ENCODE measurements at places on chromosomes 3 and 15.

DNA sequence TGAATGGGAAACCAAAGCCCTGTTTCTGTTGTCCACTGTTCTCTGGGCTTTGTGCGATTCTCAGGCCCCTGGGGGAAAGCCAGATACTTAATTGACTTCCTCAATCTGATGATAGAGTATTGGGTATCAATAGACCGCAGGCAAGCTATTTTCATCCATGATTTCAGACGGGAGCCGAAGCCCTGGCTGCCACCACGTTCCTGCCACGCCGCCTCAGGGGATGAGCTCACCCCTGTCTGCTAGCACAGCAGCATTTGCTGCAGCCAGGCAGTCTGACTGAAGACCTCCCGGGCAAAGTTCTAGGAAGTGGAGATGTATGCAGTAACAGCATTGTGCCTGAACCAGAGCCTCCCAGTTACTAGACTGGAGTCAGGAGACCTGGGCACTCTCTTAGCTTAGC is 69.8 kb downstream of the ISG20 start:
- H3K27ac ChIP-seq: no peak overlapping the region
- peaks cover 7% of the 10 kb centered on the region for H3K27me3 ChIP-seq
- DNase-seq: no peak
- H3K36me3 ChIP-seq: no peaks in the 10 kb centered on the region

DNA sequence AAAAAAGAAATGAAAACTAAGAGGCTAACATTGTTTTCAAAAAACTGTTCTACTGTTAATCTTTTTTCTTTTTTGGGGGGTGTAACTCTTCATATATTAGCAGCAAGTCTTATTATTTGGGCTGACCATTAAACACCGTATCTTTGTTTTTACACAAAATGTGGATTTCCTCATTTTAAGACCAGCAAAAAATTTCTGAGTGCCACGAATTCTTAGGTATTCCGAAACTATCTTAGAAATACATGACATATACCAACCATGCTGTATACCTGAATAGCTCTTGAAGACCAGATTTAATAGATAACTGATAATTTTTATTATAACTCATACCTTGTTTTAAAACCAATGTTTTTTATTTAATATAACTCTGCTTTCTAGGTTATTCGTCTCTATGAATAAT is 620 bp upstream of the TTC23 start:
- no peaks in the 10 kb centered on the region for H3K36me3 ChIP-seq
- H3K27me3 ChIP-seq: no peaks in the 10 kb centered on the region
- H3K4me3 ChIP-seq: no peak overlapping the region
- no peak for DNase-seq
- no peak overlapping the region for H3K27ac ChIP-seq

GRCh38 chr15:73648014-73648295 is 14.8 kb upstream of the NPTN start:
- H3K27ac ChIP-seq: no peak overlapping the region
- no peaks in the 10 kb centered on the region for H3K4me1 ChIP-seq
- H3K27me3 ChIP-seq: no peaks in the 10 kb centered on the region
- no peaks in the 10 kb centered on the region for H3K36me3 ChIP-seq
- H3K4me3 ChIP-seq: no peak overlapping the region
- DNase-seq: no peak

- H3K27me3 ChIP-seq: no peaks in the 10 kb centered on the region
- DNase-seq: no peak
- H3K4me1 ChIP-seq: no peaks in the 10 kb centered on the region
- no peak overlapping the region for H3K4me3 ChIP-seq
Observed at GRCh38 chr3:64957408-64958198, 269.8 kb upstream of the ADAMTS9 start.

- no peak overlapping the region for H3K4me3 ChIP-seq
- no peaks in the 10 kb centered on the region for H3K36me3 ChIP-seq
- H3K4me1 ChIP-seq: 0 out of 2 replicates have a peak, but pooled peaks cover 1% of the 10 kb centered on the region
- no peak for DNase-seq
Observed at GRCh38 chr15:85874236-85874635, 79.5 kb upstream of the KLHL25 start.

GRCh38 chr15:40092256-40092978 is 16.3 kb downstream of the BMF start:
- no peak overlapping the region for H3K27ac ChIP-seq
- peaks cover 31% of the 10 kb centered on the region for H3K4me1 ChIP-seq
- DNase-seq: no peak
- H3K36me3 ChIP-seq: no peaks in the 10 kb centered on the region
- no peaks in the 10 kb centered on the region for H3K27me3 ChIP-seq
- H3K4me3 ChIP-seq: no peak overlapping the region

GRCh38 chr15:78006567-78007205 is 70.8 kb downstream of the TBC1D2B start:
- no peaks in the 10 kb centered on the region for H3K4me1 ChIP-seq
- no peak for DNase-seq
- no peak overlapping the region for H3K4me3 ChIP-seq
- no peaks in the 10 kb centered on the region for H3K36me3 ChIP-seq

DNA sequence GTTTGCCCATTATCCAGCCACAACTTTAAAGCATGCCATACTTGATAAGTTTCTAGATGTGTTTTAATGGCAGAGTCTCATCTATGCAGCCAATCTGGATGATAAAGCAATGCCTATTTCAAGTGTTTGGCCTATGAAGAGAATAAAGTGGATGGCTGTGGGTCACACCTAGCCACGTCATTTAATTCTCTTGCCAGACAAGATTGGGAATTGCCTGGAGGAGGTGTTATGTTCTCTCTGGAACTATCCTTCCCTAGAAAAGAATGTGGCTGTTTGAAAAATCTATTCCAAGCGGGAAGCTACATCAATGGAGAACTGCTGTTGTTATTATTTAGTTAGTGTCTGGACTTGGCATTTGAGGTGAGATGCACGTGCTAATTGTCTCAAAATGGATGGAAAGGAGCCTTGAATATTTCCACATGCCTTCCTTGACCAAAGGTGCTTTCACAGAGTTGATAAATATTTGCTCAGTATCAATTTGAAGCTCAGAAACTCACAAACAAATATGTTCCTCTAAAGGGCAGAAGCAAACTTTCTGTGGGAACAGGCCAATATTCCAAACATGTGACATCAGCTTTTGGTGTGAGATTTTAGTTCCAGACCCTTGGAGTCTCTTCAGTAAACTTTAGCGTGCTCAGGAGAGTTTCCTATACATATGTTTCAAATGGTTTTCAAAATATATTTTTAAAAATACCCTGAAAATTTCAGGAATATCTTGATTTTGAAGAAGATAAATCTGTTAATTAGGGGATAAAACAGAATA is 510.6 kb upstream of the SGO1 start:
- H3K4me3 ChIP-seq: no peak overlapping the region
- no peaks in the 10 kb centered on the region for H3K36me3 ChIP-seq
- H3K27me3 ChIP-seq: no peaks in the 10 kb centered on the region
- no peak for DNase-seq
- H3K27ac ChIP-seq: no peak overlapping the region
- no peaks in the 10 kb centered on the region for H3K4me1 ChIP-seq

DNA sequence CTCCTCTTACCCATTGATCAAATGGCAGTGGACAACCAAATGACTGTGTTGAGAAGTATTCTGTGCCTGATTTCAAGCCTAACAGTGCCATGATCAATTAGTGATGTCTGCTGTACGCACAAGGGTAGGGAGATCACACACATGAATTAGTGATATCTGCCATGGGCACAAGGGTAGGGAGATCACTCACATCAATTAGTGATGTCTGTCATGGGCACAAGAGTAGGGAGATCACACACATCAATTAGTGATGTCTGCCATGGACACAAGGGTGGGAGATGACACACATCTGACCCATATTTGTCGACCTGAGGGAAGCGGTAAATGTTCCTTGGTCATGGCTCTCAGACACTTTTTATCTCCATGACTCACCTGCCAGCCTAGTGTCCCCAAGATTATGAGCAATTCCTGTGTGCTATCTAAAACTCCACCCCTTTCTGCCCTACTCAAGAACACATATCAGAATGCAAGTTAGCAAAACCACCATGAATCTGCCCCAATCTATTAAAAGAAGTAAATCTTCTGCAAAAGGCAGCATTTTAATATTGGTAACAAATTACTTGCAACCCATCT is 165.0 kb downstream of the NTRK3 start:
- H3K36me3 ChIP-seq: no peaks in the 10 kb centered on the region
- H3K4me3 ChIP-seq: no peak overlapping the region
- H3K4me1 ChIP-seq: no peaks in the 10 kb centered on the region
- H3K27ac ChIP-seq: no peak overlapping the region
- no peak for DNase-seq
- H3K27me3 ChIP-seq: no peaks in the 10 kb centered on the region

DNA sequence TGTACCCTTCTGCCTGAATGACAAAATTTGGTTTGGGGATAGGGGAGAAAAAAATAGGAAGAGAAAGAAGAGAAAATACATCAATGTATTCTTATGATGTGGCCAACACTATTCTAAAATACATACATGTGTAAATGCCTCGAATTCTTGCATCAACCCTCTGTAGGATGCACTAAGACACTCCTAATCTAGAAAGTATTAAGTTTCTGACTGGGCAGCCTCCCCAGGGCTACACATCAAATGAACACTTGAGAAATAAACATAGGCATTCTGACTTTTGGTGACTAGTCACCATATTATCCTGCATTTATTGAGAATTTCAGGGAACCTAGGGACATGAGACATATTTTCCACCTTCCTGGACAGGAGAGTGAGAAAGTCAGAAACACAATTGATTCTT is 109.2 kb downstream of the CPNE4 start:
- no peak for DNase-seq
- no peak overlapping the region for H3K4me3 ChIP-seq
- no peak overlapping the region for H3K27ac ChIP-seq
- no peaks in the 10 kb centered on the region for H3K27me3 ChIP-seq
- no peaks in the 10 kb centered on the region for H3K36me3 ChIP-seq
- peaks cover 4% of the 10 kb centered on the region for H3K4me1 ChIP-seq

DNA sequence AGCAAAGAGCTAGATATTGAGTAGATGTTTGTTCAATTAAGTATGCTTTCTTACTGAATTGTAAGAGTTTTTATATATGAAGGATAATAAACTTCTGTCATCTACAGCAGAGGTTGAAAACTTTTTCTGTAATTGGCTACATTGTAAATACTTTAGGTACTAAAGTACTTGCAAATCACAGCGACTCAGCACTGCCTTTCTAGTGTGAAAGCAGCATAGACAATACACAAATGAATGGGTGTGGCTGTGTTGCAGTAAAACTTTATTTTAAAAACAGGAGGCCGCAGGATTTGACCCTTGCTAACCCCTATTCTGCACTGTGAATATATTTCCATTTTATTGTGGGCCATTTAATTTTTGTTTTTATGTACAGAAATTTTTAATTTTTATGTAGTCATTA is 104.3 kb upstream of the TMC3 start:
- no peaks in the 10 kb centered on the region for H3K36me3 ChIP-seq
- no peak overlapping the region for H3K27ac ChIP-seq
- H3K4me3 ChIP-seq: no peak overlapping the region

- H3K4me1 ChIP-seq: no peaks in the 10 kb centered on the region
- no peak overlapping the region for H3K4me3 ChIP-seq
- no peak for DNase-seq
- no peaks in the 10 kb centered on the region for H3K36me3 ChIP-seq
- H3K27ac ChIP-seq: no peak overlapping the region
- H3K27me3 ChIP-seq: no peaks in the 10 kb centered on the region
Observed at GRCh38 chr3:151387842-151388241, 3.3 kb upstream of the P2RY12 start.

GRCh38 chr15:53974813-53975212 is 3.4 kb upstream of the UNC13C start:
- DNase-seq: no peak
- no peaks in the 10 kb centered on the region for H3K36me3 ChIP-seq
- H3K27me3 ChIP-seq: peaks cover 2% of the 10 kb centered on the region
- H3K27ac ChIP-seq: no peak overlapping the region
- H3K4me1 ChIP-seq: no peaks in the 10 kb centered on the region
- no peak overlapping the region for H3K4me3 ChIP-seq

DNA sequence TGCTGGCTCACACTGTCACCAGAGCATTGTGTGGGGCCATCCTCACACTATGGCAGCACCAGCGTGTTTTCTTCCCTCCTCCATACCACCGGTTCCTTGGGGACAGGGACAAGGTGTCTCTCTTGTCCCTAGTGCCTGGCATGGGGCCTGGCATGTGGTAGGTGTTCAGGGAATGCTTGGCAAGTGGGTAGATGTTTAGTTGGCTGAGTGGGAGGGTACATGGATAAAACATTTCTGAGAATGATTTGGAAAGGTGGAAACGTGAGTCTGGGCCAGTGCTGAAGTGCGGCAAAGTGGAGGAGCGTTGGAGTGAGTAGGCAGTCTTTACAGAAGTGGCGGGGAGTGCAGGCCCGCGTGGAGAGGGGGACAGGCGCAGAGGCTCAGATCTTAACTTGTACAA is 15.0 kb downstream of the SNAPC5 start:
- H3K36me3 ChIP-seq: peaks cover 10% of the 10 kb centered on the region
- no peak overlapping the region for H3K4me3 ChIP-seq
- no peak for DNase-seq
- no peaks in the 10 kb centered on the region for H3K27me3 ChIP-seq

DNA sequence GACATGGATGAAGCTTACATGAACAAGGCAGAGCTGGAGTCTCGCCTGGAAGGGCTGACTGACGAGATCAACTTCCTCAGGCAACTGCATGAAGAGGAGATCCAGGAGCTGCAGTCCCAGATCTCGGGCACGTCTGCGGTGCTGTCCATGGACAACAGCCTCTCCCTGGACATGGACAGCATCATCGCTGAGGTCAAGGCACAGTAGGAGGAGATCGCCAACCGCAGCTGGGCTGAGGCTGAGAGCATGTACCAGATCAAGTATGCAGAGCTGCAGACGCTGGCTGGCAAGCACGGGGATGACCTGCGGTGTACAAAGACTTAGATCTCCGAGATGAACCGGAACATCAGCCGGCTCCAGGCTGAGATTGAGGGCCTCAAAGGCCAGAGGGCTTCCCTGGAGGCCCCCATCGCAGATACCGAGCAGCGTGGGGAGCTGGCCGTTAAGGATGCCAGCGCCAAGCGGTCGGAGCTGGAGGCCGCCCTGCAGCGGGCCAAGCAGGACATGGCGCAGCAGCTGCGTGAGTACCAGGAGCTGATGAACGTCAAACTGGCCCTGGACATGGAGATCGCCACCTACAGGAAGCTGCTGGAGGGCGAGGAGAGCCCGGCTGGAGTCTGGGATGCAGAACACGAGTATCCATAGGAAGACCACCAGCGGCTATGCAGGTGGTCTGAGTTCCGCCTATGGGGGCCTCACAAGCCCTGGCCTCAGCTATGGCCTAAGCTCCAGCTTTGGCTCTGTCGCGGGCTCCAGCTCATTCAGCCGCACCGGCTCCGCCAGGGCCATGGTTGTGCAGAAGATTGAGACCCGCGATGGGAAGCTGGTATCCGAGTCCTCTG is 77.6 kb downstream of the CLDN11 start:
- no peaks in the 10 kb centered on the region for H3K27me3 ChIP-seq
- H3K4me3 ChIP-seq: no peak overlapping the region
- no peaks in the 10 kb centered on the region for H3K36me3 ChIP-seq
- no peak overlapping the region for H3K27ac ChIP-seq

- H3K27me3 ChIP-seq: no peaks in the 10 kb centered on the region
- no peak overlapping the region for H3K4me3 ChIP-seq
- peaks cover 2% of the 10 kb centered on the region for H3K4me1 ChIP-seq
- no peak for DNase-seq
Observed at GRCh38 chr3:135240426-135240825, 445.4 kb downstream of the EPHB1 start.

GRCh38 chr3:122921791-122922651 is 105.5 kb downstream of the SEMA5B start:
- no peak for DNase-seq
- no peaks in the 10 kb centered on the region for H3K36me3 ChIP-seq

- no peaks in the 10 kb centered on the region for H3K27me3 ChIP-seq
- no peak overlapping the region for H3K4me3 ChIP-seq
- no peak overlapping the region for H3K27ac ChIP-seq
- no peaks in the 10 kb centered on the region for H3K4me1 ChIP-seq
- no peak for DNase-seq
Observed at GRCh38 chr15:59746777-59747176, 57.7 kb upstream of the BNIP2 start.

Measured in iPS DF 6.9 (cell line).